ENCODE measurements at places on chromosomes 7 and 10.

GRCh38 chr7:154255324-154255723 is 203.1 kb downstream of the DPP6 start:
- no peak for DNase-seq

GRCh38 chr10:95798096-95798855 is 42.3 kb downstream of the ENTPD1 start:
- no peak for DNase-seq

DNA sequence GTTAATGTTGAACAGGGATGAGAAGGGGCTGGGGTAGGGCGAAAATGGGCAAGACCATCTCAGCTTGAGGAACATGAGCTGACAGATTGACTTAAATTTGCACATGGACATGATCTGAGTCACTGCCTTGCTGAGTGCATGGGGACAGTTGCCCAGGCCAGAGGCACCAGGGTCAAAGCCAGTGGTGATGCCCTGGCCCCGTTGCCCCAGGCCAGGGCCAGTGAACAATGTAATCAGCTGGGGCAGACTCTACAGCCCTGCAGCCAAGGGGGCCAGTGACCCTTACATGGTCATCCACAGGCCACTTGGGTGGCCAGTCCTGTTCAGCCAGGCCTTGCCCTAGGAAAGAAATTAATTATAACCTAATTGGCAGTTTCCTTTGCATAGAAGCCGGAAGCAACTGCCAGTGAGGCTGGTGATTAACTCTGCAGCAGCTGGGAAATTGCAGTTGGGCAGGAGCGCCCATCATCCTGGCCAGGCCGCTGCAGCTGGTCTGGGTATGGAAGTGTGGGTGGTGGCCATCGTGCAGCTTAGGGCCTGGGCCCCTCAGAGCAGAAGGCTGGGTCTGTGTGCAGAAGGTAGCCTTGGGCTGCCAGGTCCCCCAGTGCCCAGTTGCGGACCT is 9.6 kb downstream of the RET start:
- DNase-seq: no peak

GRCh38 chr7:111242141-111242755 is 151.3 kb downstream of the LRRN3 start:
- no peak for DNase-seq

- no peak for DNase-seq
These were observed 159.9 kb downstream of the MDFIC start for GRCh38 chr7:115081772-115082171.

DNA sequence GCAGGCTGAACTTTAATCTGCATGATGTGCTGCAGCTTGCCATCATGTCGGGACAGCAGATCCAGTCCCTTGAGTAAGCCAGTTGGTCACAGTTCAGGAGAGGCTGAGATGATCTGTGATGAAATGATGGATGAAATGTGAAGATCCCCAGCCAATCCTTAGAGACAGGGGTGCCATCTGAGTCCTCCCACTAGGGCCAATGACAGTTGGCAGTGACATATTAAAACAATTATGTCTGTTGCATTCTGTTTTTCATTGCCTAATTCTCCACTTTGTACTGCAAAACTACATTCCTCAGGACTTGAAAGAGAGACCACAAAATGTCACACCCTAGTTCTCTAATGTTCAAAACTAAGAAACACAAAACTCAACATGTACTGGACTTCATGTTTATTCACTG is 66.3 kb upstream of the CAV2 start:
- no peak for DNase-seq

DNA sequence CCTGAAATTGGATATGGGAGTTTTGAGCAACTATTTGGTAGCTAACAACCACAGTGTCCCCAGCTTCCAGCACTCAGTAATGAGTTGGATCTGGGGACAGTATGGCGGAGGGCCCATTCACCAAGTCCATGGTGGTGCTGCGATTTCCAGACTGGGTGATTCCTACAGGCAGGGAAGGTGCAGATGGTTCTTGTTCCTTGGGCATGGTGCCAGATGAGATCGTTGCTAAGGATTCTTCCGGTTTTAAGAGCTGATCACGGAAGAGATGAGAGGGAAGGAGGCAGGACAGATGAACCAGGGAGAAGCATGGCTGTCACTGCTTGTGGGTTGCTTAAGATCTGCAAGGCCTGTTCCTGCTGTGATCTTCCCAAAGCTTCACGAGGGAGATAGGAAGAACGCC is 380.3 kb downstream of the TCERG1L start:
- no peak for DNase-seq

DNA sequence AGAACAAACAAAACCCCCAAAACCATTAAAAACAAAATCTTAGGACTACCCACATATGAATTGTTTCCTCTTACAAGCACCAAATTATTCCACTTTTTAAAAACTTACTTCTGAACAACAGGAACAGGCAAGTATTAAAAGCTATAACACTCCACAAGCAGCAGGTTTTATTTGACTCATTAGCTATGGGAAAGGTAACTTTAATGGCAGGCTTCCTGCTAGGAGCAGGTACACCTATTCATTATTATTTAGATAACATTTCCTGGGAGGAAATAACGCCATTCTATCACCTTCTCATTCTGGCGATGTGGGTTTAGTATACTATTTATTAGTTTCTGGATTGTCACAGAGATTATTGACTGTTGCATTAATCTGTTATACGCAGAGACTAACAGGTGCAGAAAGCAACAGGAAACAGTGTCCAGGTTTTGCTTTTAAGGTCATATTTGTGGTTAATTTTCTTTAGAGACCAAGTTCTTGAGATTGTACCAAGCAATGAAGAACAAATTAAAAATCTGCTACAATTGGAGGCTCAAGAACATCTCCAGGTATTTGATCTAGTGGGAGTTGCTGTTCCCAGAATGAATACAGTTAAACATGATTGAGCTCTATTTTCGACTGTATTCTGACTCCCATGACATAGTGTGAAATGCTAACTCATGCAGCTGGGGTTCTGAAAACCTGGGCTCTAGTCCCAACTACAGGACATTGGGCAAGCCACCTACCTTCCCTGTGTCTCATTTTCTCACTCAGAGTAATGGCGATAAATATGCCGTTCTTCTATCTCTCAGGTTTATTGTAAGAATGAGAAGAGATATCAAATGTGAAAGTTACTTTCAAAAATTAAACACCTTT is 2.0 kb downstream of the CPA2 start:
- DNase-seq: no peak

- DNase-seq: no peak
These were observed 307.6 kb upstream of the SEMA3A start for GRCh38 chr7:84502239-84502638.

DNA sequence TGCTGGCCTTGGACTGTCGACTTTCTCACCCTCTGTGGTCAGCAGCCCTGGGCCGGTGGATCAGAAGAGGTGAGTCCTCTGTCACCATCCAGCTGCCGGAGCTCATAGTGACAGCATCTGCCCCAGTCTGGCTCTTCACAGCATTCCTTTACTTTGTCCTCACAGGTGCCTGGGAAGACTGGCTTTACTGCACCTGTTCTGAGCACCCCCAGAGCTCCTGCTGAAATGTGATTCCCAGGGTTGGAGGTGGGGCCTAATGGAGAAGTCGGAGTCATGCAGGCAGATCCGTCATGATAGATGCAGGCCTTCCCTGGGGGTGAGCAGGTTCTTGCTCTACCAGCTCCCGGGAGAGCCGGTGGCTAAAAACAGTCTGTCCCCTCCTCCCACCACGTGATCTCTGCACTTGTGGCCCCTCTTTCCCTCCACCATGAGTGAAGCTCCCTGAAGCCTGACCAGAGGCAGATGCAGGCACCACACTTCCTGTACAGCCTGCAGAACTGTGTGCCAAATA is 171.5 kb downstream of the ZMYND11 start:
- no peak for DNase-seq

GRCh38 chr7:117270371-117270770 is 52.5 kb downstream of the WNT2 start:
- no peak for DNase-seq

DNA sequence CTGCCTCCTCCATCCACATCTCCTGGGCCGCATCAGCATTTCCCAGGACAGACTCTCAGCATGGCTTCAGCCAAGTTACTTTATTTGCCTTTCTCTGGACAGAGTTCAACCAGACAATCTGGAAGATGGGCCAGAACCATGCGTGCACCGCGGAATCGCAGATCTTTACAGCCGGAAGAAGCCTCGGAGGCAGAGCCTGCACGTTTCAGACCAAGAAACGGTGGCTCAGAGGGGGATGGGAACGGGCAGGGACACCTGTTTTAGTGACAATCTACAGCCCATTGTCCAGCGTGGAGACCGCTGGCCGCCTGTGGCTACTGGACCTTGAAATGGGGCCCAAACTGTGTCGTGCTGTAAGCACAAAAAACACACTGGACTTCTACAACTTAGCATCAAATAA is 3.5 kb downstream of the VIPR2 start:
- no peak for DNase-seq

DNA sequence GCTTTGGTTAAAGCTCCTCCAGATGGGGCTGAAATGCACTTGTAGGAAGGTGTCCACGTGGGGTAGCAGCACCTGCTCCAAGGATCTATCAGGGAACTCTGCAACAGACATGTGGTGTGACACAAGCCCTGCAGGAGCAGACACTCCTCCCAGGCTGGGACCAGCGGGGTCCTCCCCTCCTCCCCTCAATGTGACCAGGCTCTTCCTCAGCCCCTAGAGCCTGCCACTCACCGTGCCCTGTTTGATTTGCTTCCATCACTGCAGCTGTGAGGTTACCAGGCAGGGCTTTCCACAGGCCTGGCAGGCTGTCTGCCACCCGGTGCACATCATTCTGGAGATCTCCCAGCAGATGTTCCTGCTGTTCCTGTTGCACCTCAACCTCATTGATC is 13.4 kb downstream of the MMRN2 start:
- DNase-seq: no peak

DNA sequence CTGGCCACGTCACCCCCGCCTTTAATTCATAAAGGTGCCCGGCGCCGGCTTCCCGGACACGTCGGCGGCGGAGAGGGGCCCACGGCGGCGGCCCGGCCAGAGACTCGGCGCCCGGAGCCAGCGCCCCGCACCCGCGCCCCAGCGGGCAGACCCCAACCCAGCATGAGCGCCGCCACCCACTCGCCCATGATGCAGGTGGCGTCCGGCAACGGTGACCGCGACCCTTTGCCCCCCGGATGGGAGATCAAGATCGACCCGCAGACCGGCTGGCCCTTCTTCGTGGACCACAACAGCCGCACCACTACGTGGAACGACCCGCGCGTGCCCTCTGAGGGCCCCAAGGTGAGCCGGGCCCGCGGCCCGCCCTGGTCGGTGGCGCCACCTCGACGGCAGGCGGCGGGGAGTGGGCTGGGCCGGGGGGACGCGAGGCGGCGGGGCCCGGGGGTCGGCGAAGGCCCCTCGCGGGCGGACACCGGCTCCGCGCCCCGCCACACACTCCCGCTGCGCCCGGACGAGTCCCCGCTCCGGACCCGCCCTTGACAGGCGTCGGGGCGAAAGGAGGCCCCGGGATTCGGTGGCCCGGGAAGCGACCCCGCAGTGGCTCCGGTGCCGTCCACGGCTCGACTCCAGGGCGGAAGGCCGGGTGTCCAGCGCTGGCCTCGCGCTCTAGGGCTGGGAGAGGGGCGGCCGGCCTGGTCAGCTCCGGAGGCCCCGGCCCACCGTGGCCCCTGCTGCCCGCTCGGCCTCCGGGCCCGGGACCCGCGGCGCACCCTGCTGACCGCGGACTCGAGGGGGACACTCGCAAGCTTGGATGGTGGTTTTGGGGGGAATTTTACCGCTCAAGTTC is 557 bp downstream of the BAG3 start:
- DNase-seq: no peak

DNA sequence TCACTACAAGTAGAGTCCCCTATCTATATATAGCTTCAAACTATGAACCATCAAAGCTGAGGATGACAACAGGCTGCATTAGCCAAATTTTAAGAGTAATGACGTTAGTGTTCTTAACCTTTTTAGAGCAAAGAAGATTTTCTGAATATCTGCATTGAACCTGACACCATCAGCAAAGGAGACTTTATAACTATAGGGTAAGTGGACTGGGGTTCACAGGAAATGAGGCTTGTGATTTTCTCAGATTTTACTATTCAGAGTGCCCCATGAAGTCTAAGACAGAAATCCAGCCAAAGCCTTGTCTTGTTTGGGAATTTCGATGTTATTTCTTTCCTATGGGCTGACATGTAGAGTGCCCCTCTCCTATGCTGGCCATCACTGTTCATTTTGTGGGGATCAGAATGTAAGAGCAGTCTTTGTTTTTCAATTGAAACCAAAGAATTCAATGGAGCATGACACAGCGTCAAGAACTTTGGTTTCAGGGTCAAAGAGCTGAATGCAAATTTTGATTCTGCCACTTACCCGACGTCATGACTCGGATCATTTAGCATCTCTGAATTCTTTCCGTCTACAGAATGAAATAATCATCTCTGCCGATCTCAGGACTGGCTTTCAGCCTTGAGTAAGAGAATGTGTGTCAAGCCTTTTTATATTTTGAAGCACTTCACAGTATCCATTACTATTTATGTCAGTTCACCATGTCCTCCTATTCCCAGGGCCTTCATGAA is 52.7 kb downstream of the DENND11 start:
- no peak for DNase-seq

GRCh38 chr7:66930341-66930740 is 9.3 kb downstream of the TMEM248 start:
- DNase-seq: no peak

DNA sequence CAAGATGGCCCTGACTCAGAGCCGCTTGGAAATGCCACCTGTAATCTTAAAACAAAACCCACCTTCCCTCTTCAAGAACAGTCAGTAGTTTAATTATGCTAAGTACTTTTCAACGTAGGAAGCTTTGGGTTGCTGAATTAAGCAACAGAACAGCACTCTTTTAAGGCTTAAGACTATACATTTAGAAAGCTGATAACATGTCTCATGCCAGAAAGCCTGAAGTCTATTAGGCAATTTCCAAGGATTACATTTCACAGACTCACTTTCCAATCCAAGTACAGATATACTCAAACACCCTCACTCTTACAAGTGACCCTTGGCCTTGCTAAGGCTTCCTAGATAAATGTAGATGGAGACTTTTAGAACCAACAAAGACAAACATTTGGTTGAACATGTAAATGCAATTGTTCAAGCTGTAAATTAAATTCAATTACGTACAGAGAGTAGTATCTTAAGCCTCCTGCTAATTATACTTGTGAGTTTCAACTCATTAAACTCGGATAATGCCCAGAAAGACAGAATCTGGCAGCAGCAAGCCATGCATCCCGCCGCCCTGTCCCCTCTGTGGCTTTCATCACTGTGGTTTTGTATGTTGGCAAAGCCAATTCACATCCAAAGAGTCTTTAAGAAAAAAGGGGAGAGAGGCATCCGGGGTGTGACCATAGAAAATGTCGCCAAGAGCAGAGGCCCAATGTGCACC is 283.1 kb upstream of the NRP1 start:
- no peak for DNase-seq

DNA sequence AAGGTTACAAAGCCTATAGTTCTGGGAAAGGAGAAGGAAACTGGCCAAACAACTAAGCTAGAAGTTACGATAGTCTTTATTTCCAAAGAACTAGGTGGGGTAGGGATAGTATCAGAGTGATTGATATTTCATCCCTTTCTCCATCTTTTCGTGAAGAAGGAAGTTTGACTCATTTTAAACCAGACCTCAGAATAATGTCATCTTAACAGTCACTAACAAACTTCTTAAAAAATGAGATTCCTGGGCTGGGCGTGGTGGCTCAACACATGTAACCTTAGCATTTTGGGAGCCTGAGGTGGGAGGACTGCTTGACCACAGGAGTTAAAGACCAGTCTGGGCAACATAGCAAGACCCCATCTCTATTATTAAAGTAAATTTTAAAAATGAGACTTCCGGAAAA is 69.4 kb downstream of the ARL4A start:
- no peak for DNase-seq

- DNase-seq: no peak
These were observed 7.5 kb upstream of the SH2D4B start for GRCh38 chr10:80530251-80530650.

- no peak for DNase-seq
These were observed 1.9 kb upstream of the PLAU start for GRCh38 chr10:73908853-73909539.

Measured in D721Med (cell line).